RPMI8226 (cell line): ENCODE measurements at places on chromosomes 12 and 14.

DNA sequence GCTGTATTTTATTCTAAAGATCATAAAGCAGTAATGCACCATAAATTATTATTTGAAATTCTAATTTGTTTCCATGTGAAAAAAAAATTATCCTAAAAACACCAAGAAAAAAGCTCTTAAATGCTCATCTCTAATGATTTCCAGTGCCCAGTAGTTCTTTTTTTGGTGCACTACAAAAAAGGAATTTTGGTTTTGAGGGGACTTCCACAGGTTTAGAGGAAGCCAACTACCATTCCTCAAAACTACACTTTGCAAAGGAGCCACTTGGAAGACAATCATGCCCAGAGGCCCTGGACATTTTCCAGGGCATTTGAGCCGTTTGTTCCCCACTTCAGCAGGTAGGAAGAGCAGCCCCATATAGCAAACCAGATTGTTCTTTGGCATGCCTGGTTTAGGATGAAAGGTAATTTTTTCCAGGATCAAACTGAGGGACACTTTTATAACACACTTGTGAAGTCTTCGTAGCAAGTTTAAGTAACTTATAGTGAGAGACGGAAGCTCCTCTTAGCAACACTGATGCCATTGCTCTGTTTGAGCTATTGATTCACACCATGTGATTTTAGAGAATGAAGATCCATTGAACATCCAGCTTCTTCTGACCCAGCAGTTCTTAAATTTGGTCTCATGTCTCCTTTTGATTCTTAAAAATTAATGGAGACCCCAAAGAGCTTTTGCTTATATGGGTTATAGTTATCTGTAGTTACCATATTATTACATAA, 187.9 kb downstream of the ETV6 start:
- DNase-seq, result no peak

GRCh38 chr12:6569312-6569711, 1.2 kb upstream of the NOP2 start:
- DNase-seq, result no peak

DNA sequence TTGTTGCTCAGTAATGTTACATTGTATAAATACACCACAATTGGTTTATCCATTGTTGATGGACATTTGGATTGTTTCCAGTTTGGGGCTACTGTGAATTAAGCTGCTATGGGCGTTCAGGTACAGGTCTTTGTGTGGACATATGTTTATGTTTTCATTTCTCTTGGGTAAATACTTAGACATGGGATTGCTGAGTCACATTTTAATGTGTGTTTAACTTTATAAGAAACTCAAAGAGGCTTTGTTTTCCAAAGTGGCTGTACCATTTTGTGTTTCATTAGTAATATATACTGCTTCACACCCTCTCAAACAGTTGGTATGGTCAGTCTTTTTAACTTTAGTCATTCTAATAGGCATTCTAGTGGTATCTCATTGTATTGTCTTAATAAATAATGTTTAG, 225.0 kb downstream of the SPTSSA start:
- no peak for DNase-seq

DNA sequence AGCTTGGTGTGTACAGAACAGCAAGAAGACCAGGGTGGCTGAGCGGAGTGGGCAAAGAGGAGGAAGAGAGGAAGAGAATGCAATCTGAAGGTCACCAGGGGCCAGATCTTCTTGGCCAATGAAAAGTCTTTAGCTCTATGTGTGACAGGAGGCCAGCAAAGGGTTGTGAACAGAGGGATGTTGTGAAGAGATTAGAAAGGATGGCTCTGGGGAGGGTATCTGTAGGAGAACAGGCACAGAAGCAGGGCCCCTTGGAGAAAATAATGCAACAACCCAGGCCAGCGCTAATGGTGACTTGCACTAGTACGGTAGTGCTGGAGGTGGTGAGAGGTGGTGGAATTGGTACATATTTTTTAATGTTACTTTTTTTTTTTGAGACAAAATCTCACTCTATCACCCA, 97.2 kb downstream of the NT5DC3 start:
- DNase-seq, result no peak

DNA sequence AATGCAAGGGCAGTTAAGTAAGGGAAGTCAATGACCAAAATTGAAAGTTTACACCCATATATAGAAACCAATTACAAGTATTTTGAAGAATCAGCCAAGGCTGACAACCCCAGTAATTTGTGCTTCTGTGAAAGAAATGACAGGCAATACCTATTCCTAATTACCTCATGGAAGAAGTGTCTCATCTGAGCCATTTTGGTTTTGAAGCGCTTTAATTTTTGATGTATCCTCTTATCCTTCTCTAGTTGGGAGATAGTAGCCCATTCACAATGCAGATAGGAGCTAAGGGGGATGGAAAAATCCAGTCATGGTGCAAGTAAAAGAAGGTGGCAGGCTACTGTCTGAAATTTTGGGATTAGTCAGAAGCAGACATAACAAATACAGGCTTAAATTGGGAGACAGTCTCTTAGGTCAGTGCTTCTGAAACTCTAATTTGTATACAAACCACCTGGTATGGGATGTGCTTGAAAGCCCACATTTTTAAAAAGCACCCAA, 30.4 kb upstream of the SUPT16H start:
- DNase-seq, result no peak

DNA sequence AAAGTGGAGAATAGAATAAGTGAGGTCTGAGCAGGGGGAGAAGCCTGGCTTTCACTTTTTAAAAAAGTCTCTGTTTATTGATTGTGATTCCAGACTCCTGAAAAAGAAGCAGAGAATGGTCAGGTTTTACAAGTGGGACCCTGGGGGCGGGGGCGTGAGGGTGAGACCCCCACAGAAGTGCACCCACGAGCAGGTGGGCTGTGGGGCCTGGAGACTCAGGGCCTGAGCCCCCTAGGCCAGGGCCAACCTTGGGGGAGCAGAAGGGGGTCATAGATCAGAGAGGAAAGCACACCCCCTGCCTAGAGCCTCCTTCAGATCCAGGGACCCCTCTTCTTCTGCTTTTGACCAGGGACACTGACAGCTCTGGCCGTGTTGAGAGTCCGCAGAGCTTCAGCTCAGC, 180.3 kb downstream of the ADGRD1 start:
- no peak for DNase-seq

GRCh38 chr14:104284107-104284592, 145.8 kb downstream of the KIF26A start:
- DNase-seq, result no peak

GRCh38 chr14:32620724-32621123, 291.6 kb downstream of the AKAP6 start:
- DNase-seq, result no peak

DNA sequence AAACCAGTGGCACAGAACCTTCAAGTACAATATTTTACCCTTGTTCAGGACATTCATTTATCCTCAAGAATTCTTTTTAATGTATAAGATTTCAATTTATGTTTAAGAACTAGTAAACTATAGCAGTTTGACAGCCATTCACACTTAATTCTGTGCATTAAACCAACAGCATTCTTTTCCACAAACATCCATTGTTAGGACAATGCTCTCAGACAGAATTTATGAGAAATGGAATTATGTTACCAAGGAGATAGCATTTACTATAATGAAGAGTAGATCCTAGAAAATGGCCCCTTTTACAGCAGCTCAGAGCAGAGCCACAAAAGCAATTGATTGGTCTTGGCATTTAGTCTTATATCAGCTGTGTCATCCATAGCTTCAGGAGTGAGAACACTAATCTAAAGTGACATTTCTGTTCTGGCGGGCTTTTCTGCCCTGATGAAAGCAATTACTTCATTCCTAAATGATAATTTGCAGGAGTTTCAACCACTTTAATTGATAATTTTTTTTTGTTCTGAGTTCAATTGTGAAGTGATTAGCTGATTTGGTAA, 268.9 kb downstream of the NPAS3 start:
- no peak for DNase-seq

DNA sequence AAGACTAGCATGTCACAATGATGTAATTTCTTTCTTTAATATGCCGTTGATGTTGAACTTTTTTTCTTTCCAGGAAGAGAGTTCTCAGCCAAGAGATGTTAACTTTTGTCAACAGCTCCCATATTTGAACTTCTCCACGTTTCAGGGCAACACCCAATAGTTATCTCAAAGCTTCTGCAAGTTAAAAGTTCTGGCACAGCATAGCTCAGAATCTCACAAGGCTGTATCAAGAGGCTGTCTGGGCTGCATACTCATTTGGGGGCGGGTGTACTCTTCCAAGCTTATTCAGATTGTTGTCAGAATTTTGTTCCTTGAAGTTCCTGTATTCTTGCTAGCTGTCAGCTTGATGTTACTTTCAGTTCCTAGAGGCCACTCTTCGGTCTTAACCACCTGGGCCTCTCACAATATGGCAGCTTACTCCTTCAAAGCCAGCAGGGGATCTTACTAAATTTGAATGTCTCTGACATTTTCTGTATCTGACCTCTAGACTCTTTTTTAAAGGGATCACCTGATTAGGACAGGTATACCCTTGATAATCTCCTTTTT, 38.9 kb downstream of the KCNC2 start:
- peak; percentile 24 for DNase-seq

- DNase-seq, result no peak
These were observed 4.8 kb downstream of the P2RX7 start for GRCh38 chr12:121137512-121137911.

GRCh38 chr12:50517421-50518048, 12.8 kb downstream of the DIP2B start:
- DNase-seq, result peak; percentile 62

DNA sequence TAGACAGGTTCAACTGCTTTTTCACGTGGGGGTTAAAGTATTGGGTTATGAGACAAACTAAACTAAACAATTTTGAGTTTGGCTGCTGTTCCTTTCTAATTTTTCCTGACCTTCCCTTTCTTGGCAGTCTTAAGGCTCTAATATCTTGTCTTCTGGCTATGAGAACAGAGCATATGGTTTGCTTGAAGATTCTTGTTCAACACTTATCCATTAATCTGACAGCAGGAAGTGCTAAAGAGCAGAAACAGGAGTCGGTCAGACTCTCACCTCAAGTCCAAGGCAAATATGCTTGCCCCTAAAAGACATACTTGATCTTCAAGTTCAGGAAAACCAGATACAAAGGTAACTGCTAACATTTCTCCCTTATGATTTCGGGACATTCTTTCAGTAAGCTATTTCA, 52.6 kb upstream of the KCNJ8 start:
- DNase-seq, result no peak

- no peak for DNase-seq
These were observed 50.4 kb downstream of the PSMA6 start for GRCh38 chr14:35342489-35343010.

DNA sequence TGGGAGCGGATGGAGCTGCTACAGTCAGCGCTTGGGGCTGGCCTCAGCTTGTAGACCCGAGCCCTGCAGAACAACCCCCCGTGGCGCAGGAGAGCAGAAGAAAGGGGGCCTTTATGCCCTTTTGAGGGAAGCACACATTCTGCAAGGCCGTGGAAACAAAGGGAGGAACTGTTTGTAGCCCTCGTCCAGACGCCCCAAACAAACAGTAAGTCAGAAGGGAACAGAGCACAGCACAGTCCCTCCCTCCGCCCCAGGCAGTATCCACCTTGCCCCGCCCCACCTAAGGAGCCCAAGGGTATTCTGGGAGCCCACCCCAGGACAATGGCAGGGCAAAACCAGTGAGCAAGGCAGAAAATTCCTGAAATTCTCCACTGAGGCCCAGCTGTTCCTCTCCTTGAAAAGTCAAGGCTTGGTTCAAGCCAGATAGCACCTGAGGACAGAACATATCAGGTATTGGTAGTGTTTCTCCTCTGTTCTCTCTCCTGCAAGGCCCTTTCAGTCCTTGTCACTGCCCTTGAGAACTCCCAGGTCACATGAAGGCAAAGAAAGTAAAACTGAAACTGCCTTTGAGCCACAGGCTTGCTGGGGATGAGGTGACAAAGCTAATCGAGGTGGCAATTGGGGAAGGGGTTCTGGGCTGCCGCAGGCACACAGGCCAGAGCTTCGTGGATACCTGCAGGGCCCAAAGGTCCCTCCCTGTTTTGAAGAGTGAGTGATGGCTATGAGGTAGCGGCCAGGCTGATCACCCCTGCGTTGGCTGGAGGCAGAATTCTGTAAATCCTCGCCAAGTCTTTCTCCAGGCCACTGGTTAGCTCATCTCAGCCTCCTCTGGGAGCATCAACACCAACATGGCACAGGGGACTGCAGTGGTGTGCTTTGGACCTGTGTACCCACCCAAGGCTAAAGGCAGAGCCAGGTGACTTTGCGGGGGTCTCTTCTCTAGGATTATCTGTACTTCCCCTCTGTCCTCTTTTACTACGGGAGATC, 499 bp downstream of the DGLUCY start:
- DNase-seq, result peak; percentile 85

DNA sequence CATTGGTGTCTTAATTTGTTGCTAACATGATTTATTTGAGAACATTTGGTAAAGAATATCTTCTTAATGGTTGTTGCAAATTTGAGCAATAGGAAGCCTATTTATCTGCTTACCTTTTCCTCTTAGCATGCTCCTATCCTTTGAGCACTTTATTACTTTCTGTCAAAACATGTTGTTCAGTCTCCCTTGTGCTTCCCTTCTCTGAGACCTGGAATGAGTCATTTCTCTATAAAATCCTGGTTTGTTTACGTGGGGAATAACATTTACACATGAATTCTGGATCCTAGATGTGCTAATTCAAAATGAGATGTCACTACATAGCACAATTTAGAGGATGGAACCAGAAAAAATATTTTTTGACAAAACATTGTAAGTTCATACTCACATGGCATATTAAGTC, 844.0 kb upstream of the LRFN5 start:
- DNase-seq, result no peak

DNA sequence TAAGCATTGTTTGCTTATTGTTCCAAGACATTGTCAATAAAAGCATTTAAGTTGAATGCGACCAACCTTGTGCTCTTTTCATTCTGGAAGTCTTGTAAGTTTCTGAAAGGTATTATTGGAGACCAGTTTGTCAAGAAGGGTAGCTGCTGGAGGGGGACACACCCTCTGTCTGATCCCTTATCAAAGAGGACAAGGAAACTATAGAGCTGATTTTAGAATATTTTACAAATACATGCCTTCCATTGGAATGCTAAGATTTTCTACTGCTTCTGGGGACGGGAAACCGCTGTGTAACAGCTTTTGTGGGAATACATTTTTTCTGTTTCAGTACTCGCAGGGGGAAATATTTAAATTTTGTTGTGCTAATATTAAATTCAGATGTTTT, 3.5 kb downstream of the FOS start:
- DNase-seq, result no peak

DNA sequence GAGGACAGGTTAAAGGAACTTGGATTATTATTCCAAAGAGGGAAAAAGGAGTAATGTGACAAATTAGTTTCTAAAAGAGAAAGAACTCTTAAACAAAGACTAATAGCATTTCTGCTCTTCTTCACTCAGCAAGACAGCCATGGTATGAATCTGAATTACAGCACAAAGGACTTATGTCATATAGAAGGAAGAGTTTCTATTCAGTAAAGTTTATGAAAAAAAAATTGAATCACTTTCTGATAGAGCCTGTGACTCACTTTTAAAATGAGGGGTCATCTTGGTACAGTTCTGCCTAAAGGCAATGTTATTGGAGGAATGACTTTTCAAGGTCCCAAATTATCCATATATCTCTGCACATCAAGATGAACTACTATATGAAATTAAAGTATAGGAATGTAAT, 101.7 kb downstream of the DUSP6 start:
- DNase-seq, result no peak

GRCh38 chr14:85024931-85025330, 505.0 kb upstream of the FLRT2 start:
- no peak for DNase-seq
